ENCODE measurements at places on chromosomes 6 and 20.

DNA sequence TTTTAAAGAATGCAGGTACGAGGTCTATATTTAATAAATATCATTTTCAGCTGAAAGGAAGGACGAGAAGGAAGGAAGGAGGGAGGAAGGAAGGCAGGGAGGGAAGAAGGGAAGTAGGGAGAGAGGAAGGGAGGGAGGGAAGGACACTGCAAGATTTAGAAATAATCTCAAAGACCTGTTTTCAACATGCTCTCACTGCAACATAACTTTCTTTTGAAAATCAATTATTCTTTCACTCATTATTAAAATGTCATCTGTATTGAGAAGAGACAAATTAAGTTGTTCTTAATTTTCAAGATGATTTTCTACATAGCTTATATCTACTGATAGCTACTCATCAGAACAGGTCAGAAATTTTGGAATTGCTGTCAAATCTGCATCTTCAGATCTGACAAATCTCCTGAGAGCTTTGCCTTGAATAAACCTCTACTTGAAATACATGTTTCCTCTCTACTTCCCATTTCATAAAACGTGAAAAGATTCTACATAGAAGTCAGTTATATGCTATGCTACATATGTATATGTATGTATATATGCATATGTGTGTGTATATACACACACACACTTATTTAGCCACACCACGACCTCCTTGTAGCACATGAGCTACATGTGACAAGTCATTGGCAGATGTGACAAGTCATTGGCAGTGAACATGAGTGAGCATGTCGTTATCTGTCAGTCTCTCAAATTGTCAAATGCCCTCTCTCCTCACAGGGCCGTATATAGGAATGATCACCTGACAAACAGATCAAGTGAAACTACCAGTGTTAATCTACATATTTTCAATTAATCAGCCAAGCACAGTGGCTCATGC, 241.6 kb downstream of the LY86 start:
- DNase-seq, result no peak

GRCh38 chr20:17943343-17943742, 25.3 kb downstream of the SNX5 start:
- DNase-seq, result no peak

DNA sequence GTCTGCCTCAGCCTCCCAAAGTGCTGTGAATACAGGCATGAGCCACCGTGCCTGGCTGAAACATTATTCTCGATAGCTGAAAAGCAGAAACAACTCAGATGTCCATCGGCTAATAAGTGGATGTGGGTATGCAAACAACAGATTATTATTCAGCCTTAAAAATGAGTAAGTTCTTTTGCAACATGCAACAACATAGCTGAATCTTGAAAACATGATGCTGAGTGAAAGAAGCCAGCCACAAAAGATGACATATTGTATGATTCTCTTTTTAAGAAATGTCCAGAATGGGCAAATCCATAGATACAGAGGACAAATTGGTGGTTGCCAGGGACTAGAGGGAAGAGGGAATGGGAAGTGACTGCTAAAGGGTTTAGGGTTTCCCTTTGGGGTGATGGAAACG, 61.7 kb downstream of the RIOK1 start:
- no peak for DNase-seq

GRCh38 chr6:155110721-155111120, 115.6 kb downstream of the TIAM2 start:
- no peak for DNase-seq

DNA sequence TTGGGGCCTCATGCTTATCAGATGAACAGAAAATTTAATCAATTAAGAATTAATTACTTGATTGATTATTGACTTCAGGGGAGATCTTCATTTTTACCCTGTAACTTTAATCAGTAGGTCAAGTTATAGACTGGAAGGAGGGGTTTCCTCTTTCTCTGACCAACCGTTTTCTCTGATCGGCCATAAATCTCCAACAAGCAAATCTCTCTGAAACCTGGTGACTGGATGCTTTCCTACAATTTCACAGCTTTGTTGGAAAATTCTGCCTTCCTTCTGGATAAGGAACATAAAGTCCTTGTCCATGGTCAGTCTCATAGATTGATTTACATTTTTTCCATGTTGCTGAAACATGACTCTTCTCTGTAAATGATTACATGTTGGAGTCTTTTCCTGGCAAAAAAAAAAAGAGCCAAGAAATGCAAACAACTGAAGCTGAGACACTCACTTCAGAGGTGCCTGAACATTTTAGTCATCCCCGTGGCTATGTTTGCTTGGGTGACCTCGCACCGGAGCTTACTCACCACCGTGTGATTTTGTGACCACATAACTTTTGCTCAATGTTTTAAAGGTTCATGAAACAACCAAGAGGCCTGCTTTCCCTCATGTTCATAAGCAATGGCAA, 31.0 kb downstream of the IRF4 start:
- no peak for DNase-seq

- DNase-seq, result no peak
These were observed 202.4 kb downstream of the ZMYND8 start for GRCh38 chr20:47154089-47154488.

DNA sequence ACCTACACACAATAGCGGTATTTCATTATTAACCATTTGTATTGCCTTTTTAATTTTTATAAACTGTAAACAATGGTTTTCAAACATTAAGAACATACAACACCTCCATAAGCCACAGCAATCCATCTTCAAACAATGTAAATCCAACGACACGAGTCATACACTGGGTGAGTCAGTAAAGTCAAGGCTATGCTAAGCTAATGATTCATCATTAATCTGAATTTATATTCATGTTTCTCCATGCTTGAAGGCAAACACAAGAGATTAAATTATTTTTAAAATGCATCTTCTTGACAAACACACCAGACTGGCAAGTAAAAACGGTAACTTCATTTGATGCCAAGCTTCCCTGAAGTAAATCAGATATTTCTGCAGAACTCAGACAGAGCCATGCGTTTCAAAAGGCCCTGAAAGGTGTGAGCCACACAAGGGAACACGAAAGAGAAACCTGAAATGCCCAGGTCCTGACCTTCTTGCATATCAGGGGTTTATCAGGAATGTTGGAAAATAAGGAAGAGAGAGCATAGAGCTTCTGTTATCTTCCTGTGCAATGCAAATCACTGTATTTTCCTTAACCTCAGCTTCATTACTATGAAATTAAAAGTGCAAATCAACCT, 162.5 kb downstream of the ALDH8A1 start:
- DNase-seq, result no peak

- DNase-seq, result no peak
These were observed 150.2 kb downstream of the LPA start for GRCh38 chr6:160513836-160514235.

- DNase-seq, result no peak
These were observed 22.9 kb downstream of the FAM110A start for GRCh38 chr20:856361-856775.

DNA sequence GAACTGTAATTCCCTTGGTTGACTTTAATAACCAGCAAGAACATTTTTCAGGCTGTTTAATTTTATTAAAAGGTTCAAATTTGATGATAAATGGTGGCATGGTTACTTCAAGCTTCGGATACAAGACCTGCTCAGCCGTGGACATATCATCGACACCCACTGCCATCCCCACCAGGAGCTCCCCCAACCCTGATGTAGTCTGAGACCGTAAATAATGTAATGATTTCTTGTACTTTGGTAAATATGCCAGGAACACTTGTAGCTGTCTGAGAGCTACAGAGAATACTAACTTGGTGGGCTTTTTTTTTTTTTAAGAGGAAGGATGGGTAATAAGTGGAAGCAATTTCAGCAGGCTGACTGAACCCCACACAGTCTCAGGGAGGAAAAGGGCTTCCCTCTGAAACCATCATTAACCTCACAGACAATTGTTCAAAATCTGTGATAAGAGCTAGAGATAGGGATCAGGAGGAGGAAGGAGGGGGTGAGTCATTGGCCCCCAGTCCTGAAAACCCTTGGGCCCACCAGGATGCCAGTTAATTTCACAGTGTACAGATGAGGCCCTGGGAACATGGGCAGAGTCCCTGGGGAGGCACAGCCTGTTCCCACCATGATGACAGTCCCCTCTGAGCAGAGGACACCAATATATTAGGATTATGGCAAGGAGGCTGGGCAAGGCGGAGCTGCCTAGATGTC, 56.0 kb downstream of the APCDD1L start:
- DNase-seq, result no peak

GRCh38 chr20:52318651-52319050, 127.1 kb upstream of the ZFP64 start:
- no peak for DNase-seq

DNA sequence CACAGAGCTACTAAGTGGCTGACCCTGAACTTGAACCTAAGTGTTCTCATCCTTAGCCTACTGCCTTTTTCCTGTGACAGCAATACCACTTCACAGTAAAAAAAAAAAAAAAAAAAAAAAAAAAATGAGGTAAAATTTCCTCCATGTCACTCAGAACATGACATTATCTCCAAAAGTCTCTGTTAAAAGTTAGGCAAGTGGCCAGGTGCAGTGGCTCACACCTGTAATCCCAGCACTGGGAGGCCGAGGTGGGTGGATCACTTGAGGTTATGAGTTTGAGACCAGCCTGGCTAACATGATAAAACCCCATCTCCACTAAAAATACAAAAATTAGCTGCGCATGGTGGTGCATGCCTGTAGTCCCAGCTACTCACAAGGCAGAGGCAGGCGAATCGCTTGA, 11.2 kb upstream of the HDDC2 start:
- DNase-seq, result no peak

DNA sequence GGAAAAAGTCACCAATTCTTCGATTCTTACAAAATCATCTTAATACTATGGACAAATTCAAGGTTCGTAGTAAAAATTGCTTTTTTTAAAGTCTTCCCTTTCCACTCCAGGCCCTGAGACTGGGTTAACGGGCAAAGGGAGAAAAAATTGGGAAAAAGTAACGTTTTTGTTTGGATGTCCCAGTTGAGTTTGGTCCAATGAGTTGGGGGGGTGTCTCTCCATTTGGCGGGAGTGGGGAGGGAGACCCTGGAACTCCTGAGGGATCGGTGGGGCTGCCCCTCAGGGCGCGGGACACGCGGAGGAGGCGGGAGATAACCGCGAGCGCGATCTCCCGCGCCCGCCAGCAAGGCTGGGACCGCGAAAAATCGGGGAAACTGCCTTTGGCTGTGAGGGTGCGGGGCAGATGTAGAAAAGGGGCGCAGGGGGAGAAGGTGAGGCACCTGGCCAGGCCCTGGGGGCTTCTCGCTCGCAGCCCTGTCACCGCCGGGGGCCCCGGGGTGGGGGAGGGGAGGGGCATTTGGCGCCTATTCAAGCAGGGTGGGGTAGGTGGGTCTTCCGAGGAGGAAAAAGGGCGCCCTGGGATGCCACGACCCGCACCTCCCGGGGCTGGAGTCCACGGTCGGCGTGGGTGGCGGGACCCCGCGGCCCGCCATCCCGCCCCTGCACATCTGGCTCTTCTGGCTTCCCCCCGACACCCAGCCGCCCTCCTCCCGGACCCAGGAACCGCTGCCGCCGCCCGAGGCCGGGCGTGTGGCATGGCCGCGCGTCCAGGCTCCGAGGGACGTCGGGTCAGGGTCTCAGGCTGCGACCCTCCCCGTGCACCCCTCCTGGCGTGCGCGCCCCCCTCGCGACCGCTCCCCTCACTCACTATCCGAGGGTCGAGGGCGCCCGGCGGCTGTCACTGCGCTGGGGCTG, 595 bp downstream of the FBXO5 start:
- no peak for DNase-seq

DNA sequence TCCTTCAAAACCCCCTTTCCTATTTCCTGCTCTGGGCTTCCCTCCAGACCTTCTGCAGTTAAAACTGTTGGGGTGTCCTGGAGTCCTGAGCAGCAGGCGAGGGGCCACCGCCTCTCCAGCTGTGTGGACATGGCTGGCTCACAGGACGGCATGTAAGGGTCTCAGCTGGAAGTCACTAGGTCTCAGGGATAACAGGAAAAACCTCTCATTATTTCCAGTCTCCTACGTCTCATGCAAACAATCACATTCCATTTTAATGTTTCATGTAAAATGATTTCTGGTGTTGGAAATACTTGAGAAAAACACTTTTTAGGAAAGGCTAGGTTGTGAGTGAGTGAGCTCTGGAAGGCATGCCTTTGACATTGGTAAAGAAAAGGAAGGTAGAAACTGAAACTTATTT, 158.7 kb downstream of the SCML4 start:
- DNase-seq, result no peak

- no peak for DNase-seq
These were observed 11.3 kb downstream of the SERPINB6 start for GRCh38 chr6:2959909-2960719.

DNA sequence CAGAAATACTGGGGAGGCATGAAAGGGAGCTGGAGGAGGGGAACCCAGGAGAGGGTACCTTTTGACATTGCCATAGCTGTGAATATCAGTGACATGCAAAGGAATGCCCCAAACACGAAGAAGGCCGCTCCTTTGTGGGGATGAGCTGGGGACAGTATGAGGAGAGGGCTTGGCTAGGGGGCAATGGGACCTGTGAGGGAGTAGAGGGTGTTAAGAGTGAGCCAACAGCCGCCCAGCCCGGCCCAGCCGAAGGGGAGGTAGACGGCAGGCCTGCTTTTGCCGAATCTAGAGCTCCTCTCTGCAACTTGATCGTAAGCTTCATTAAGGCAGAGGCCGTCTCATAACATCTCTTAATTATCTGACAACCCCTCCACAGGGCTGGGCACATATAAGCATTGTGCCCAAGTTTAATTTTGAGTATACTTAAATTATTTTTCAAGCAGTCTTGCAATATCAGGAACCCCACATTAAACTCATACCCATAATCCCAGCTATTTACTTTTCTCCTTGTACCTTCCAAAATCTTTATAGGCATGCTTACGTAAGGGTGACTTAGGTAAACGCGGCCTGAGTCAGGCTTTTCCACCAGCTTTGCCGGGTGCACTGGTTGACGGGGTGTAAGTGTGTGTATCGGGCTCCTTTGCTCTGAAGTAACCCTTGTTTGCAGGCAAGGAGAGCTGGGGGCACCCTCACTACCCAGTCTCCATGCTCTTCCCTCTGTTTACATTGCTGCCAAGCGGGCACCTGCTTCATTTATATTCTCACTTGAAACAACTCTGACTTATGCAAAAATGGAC, 24.9 kb upstream of the VEGFA start:
- no peak for DNase-seq

GRCh38 chr20:20697325-20697845, 15.1 kb downstream of the RALGAPA2 start:
- no peak for DNase-seq

- DNase-seq, result no peak
These were observed 29.7 kb downstream of the EIF2S2 start for GRCh38 chr20:34082232-34082887.
